ENCODE measurements at places on chromosomes 1 and 21. TPM values are rescaled to one million over a fixed set of nuclear protein-coding genes. Genes with fewer than 3 reads are reported as not detected.

Gene C1QC
- total RNA-seq, result 44.3 TPM

Gene BNIPL
- 1.1 TPM for total RNA-seq

Gene CRNN
- total RNA-seq, result not detected

Gene C1orf53
- total RNA-seq, result 1.1 TPM

Gene TMEM201
- 8.1 TPM for total RNA-seq

Gene SLC9C2
- total RNA-seq, result not detected

Gene C1QTNF12
- 54.0 TPM for total RNA-seq

Gene SLAMF6
- total RNA-seq, result 2.4 TPM

Gene IL20
- total RNA-seq, result not detected

Gene KAZN
- 21.9 TPM for total RNA-seq

DNA sequence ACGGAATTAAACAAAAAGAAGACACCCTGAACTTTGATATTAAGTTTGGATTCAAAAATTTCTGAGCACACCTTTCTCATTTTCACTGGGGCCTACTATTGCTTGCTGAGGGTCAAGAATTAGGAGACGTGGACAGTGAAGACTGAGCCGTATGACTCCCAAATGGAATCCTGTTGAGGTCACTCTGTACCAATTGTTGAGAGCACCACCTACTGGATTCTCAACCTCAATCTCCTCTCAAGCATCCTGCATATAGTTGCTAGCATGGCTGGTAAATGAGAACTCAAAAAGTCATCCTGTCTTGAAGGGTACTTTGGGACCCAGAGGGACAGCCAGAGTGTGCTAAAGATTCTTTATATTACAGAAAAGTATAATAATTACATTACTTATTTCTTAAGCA lies 20.2 kb upstream of the MTR start:
- no peak for DNase-seq

DNA sequence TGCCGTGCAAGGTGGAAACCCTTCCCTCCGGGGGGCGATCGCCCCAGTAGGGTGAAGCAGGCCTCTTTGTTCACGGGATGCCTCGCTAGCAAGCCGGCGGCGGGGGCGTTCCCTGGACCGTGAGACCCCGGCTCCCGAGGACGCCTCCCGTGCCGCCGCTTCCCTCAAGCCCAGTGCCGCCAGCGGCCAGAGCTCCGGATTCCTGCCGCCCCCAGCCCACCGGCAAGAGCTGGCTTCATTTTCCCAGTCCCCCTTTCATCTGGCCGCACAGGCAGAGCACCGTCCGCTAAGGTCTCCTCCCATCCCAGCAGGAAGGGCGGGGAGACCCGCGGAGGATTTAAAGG lies 16.3 kb downstream of the IER5 start:
- DNase-seq, result no peak

- DNase-seq, result no peak
Observed at GRCh38 chr1:164650531-164650930, 91.5 kb downstream of the PBX1 start.

GRCh38 chr1:167360120-167360519 lies 139.4 kb downstream of the POU2F1 start:
- DNase-seq, result no peak

GRCh38 chr1:78048446-78048845 lies 2.7 kb downstream of the GIPC2 start:
- DNase-seq, result no peak

- DNase-seq, result no peak
Observed at GRCh38 chr1:99919220-99919619, 50.6 kb upstream of the SLC35A3 start.

DNA sequence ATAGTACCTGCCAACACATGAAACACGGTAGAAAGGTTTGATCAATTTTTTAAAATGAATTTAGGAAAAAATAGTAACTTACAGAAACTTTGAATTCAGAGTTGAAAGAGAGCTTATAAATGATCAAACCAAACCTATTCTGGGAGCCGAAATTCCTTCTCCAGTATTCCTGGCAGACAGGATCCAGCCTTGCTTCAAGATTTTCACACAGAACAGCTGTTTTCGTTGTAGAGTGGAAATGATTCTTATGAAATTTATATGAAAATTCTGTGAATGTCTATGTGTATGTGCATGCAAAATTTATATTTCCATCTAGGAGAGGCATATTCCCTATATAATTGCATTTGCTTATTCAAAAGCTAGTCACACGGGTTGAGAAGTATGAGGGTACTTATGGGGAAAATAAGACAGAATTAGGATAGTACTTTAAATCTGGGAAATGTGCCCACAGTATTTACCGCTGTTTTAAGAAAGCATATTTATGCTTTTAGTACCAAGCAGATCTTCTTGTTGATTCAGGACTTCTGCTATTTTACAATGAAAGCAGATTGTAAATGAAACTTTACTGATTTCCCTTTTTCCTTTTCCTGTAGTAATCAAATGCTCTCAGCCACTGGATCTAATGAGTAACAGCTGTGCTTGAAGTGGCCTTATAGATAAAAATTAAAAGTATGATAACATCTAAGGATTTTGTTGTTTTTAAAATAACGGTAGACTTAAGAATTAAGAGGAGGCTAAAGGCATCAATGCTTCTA lies 30.4 kb downstream of the PRRX1 start:
- no peak for DNase-seq

DNA sequence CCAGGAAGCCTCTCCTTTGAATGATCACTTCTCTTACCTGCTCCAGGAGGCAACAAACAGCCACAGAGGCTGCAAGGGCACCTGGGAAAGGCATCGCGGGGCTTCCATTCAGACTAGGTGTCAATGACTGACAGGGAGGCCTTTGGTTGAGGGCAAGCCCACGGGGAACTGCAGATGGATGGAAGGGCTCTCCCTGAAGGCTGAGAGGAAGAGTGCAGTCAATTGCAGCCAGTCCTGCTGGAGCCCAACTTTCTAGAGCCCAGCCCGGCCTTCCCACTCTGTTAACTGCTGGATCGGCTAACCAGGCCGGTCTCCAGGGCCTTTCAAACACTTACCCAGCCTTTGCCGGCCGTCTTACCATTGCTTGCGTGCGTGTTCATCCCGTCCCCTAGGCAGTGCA lies 89.3 kb downstream of the LACTBL1 start:
- DNase-seq, result no peak

GRCh38 chr1:23868557-23869016 lies 497 bp upstream of the FUCA1 start:
- DNase-seq, result no peak

DNA sequence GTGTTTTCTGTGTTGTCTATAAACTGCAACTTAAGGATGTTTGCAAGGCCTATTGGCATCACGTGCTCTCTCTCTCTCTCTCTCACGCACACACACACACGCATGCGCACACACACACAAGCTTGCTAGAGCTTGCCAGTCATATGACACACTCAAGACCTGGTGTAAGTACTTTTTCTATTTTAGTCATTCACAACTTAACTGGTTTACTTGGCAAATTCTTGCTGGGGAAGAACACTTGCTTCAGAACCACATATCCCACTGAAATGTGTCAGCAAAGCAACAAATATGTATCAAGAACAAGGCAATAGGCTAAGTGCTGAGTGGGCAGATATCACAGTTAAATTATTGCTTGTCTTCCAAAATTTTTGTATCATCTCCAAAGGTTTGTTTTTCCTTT lies 107.8 kb downstream of the DISC1 start:
- DNase-seq, result no peak

GRCh38 chr1:245197121-245197520 lies 42.3 kb downstream of the KIF26B start:
- DNase-seq, result no peak

DNA sequence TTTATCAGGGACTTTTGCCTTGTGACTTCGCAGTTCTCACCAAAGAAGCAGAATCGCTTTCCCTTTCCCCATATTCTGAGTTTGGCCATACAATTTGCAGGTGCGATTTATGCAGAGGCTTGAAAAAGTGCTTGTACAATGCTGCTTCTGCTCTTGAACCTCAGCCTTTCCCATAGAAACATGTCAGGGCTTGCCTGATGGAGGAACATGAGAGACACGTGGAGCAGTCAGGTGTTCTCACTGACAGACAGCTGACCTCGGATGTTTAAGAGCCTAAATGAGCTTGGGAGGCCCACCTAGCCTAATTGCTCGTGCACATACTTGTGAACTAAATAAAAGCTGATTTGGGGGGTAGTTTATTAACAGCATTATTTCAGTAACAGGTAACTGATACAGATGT lies 290.0 kb downstream of the S1PR1 start:
- no peak for DNase-seq

DNA sequence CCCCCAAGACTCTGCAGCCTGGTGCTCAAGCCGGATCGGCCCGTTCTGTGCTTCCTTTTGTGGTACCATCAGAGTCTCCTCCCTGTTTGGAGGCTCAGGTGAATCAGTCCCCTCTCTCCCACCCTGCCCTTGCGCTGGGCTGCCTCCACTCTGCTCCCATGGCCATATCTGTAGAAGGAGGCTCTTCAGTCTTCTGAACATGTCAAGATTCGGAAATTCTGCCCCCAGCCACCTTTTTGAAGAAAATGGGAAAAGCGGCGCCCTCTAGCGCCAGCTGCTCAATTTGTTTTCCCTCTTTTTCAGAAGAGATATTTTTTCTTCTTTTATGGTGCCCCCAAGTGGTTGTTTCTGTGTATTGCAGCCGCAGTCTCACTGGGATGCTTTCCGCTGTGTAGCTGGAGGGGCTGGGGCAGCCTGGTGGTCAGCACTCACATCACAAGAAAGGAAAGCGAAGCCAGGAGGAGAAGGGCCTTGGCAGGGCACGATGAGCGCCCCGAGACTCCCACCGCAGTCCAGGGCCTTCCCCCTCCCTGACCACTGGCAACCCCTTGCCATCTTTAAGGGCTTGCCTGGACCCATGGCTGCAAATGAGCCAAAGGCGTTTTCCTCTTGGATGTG lies 58.4 kb upstream of the CACNA1E start:
- peak; percentile 88 for DNase-seq

DNA sequence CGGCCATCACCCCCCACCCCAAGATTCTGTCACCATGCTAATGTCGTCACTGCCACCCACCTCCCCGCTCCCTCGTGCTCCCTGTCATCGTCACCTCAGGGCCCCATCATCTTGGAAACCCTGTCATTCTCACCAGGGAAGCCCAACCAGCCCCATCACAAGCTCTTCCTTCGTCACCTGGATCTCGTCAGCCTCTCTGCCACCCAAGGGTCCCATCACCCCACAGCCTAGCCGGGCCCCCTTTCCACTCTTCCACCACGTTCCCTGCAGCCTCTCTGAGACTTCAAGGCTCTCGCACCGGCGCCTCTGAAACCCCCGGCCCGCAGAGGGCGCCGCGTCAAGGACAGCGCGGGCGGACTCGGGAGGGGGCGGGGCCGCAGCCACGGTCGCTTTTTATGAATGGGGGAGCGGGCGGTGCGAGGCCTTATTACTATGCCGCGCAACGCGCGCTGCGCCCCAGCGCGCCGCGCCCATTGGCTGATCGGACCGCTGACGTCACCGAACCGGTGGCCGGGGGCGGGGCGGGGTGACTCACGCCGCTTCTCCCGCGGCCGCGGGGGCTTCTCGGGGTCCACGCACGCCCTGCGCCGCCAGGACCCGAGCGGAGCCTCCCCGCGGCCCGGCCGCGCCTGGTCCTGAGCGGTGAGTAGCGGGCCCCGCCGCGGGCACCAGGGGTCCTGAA lies at the start of gene GPR3:
Gene GPR3 (plus strand): TSS at position 527 of the 682 bp plus-strand sequence. CDS start 1,177 bp downstream, outside the sequence.
- DNase-seq, result peak; percentile 93

- no peak for DNase-seq
Observed at GRCh38 chr21:38080888-38081287, 164.6 kb upstream of the KCNJ6 start.

DNA sequence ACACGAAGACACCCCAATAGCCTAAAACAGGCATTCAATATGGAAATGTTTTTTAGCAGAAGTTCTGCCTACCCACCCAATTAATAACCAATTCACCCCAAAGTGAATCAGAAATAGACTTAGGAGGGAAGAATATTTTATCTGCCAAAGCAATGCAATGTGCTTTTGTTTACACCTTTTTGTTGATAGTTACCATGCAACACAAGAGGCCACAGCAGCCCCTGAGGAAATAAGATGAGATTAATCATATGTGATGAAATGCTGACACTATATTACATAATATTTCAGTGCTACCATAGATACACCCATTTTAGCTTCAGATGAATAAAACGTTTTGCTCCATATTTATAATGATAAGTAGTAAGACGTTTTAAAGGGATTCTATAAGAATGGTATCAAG lies 60.9 kb upstream of the RGS2 start:
- DNase-seq, result no peak

DNA sequence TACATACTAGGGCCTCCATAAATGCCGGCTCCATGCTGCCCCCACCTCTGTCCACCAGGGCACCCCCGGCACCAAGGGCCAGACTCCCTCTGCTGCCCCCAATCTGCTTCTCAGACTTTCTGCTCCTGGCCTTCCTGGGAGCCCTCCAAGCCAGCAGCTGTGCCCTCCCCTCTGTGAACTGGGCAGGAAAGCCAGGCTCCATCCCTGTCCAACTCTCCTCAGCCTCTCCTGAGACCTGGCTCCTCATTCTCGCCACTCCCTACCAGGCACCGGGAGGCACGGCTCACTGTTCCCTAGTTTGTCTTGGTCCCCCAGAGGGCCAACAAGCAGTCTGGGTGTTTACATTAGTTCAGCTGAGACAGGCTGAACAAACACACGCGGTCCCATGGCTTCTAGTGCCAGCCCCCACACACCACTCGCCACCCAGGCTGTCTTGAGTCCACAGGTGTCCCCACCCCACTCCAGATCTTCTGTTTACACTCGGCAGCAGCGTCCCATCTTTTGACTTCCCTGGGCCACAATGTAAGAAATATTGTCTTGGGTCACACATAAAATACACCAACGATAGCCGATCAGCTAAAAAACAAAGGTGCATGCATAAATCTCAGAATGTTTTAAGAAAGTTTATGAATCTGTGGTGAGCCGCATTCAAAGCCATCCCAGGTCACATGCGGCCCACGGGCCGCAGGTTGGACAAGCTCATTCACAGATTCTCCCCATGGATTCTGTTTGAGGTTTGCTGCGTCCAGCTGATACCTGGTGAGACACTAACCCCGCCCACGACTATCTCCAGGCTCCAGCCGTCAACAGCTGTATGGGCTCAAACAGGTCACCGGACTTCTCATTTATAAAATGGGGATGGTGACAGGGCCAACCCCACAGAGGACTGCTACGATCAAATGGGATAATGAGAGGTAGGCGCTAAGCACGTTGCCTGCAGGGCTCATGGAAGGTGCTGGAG lies 29.5 kb upstream of the ECE1 start:
- no peak for DNase-seq

GRCh38 chr1:119782631-119783325 lies 14.1 kb upstream of the HMGCS2 start:
- peak; percentile 25 for DNase-seq

DNA sequence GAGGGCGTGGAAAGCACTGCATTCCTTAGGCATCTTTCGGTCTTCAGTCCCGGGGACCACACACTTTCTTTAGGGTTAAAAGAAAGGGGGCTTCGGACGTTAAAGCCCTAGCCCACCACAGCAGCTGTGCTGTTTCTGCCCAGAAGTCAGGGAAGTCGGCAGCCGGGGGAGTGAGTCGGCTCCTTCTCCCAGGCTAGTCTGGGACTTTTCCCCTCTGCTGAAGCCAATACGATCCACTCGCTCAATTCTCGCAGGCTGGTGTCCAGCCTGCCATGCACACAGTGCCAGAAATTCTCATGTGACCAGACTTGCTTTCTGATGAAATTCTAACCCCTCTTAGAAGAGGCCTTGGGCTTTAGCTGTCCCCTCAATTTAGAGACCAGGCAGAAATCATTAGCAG lies 67.7 kb downstream of the BCAR3 start:
- DNase-seq, result no peak

All from mucosa of descending colon (tissue), 3 donors.